ENCODE measurements at places on chromosomes 12 and 14. TPM values are rescaled to one million over a fixed set of nuclear protein-coding genes. Genes with fewer than 3 reads are reported as not detected.

Gene PLEK2
- total RNA-seq = 12.4 TPM

Gene MARK3
- total RNA-seq = 80.6 TPM

Gene KRT79
- total RNA-seq = not detected

DNA sequence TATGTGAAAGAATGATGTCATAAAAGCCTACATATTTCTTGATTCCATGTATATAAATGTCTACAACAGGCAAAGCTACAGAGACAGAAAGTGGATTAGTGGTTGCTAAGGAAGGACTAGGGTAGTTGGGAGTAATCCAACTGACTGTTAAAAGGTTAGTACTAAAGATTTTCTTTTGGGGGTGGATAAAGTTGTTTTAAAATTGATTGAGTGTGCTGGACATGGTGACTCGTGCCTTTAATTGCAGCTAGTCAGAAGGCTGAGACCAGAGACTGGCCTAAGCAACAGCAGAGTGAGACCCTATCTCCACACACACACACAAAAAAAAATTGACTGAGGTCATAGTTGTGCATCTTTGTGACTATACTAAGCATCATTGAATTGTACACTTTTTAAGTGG, 234.3 kb downstream of the C12orf50 start:
- DNase-seq = no peak

- peak; percentile 20 for DNase-seq
Observed at GRCh38 chr12:24852420-24852819, 96.5 kb downstream of the BCAT1 start.
